ENCODE measurements at places on chromosomes 13 and 19. TPM values are rescaled to one million over a fixed set of nuclear protein-coding genes. Genes with fewer than 3 reads are reported as not detected.

DNA sequence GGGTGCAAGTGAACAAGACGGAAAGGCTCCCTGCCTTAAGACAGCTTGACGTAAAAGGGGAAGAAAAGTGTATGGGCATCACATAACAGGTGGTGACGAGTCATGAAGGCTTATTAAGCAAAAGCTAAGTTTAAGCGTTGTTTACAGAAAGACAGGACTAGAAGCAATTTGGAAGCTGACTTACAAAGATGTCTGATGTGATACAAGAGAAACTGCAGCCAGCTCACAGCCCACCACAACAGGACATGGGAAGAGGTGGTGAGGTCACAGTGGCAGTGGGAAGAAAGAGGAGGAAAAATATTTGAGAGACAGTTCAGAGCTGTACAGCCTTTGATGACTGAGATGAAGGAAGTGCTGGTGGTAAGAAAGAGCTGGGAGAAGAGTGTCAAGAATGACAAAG, 181.6 kb downstream of the KLF12 start:
- DNase-seq = no peak

Gene NXNL1
- polyA plus RNA-seq = 0.25 TPM

Gene RHPN2
- 22.1 TPM for polyA plus RNA-seq

Gene C19orf38
- polyA plus RNA-seq = 1.7 TPM

Gene YJEFN3
- polyA plus RNA-seq = 12.4 TPM

Gene IL17D
- 8.5 TPM for polyA plus RNA-seq
